ENCODE measurements at places on chromosomes 11 and 22.

DNA sequence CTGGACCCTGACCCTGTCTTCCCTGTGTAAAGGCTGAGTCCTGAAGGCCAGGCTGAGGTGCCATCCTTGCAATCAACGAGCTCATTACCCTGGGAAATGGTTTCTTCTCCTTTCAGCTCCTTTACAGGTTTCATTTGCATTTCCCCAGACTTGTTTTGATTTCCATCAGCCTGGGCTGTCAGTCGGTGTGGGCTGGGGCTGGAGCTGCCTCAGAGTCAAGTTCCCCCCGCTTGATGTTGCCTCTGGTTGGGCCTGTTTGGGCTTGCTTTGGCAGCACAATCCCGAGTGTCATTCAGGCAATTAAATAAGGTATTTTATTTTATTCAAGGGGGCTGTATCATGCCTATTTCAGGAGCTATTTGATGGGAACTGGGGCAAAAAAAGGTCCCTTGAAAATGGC, 424.9 kb downstream of the INSC start:
- DNase-seq, result no peak

DNA sequence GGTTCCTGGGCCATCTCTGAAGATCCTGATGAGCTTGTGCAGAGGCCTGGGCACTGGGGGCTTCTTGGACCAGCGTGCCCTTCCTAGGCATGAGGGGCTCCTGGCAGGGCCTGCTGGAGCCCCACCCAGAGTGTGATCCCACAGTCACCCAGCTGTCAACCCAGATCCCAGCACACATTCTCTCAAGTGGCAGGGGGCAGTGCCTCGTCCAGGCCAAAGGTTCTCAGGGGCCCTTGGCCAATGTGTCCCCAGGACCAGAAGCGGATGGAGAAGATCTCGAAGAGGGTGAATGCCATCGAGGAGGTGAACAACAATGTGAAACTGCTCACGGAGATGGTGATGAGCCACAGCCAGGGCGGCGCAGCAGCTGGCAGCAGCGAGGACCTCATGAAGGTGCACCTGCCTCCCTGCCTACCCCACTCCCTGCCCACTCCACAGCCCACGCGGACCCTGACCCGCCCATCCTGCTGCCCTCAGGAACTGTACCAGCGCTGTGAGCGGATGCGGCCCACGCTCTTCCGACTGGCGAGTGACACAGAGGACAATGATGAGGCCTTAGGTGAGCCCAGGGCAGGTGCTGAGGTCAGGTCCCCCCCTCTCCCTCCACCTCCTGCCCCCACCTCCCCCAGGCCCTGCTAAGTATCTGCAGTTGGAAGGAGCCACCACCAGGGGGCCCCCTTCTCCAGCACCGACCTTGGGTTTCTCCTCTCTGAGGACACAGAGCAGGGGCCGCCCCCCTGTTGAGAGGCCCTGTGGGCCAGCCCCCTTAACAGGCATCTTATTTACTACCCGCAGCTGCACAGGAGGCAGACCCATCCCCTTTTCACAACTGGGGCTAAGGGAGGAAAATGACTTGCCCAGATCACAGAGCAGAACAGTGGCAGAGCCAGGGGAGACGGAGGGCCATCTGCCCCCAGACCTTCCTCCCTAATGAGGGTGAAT, 14.7 kb downstream of the GGA1 start:
- no peak for DNase-seq

DNA sequence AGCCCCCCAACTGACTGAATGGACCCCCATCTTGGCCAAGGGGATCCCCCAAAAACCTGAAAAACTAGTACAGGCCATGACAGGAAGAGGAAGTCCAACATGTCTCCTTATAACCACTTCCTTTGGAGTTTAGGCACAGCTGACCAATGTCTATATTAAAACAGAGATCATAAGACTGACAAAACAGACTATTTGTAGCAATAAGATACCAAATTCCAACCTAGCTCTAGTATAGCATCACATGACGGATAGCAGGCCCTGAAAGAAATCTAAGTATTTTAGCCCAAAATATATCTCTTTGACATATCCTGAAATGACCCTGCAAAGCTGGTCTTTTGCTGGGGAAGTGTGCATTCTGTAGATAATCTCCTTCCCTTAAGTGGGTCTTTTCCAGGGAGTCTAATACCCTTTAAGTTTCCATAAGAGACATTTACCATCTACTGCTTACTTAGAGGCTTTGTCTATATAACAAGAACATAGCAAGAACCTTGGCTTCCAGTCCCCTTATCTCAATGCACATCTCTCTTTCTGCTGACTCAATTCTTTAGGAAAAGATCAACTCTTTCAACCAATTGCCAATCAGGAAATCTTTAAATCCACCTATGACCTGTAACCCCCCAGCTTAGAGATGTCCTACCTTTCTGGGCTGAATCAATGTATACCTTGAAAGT, 34.9 kb upstream of the ACER3 start:
- DNase-seq, result no peak

- peak; percentile 50 for DNase-seq
These were observed 102.5 kb downstream of the KIAA1671 start for GRCh38 chr22:25054943-25055511.

- DNase-seq, result no peak
These were observed 102.7 kb downstream of the PHF21B start for GRCh38 chr22:44906999-44907644.

- DNase-seq, result no peak
These were observed 129.8 kb downstream of the ZNF280B start for GRCh38 chr22:22378446-22379415.

GRCh38 chr22:50621948-50622722, 5.8 kb downstream of the ARSA start:
- DNase-seq, result no peak

GRCh38 chr11:69398529-69399492, 82.7 kb upstream of the LINC01488 start:
- DNase-seq, result no peak

DNA sequence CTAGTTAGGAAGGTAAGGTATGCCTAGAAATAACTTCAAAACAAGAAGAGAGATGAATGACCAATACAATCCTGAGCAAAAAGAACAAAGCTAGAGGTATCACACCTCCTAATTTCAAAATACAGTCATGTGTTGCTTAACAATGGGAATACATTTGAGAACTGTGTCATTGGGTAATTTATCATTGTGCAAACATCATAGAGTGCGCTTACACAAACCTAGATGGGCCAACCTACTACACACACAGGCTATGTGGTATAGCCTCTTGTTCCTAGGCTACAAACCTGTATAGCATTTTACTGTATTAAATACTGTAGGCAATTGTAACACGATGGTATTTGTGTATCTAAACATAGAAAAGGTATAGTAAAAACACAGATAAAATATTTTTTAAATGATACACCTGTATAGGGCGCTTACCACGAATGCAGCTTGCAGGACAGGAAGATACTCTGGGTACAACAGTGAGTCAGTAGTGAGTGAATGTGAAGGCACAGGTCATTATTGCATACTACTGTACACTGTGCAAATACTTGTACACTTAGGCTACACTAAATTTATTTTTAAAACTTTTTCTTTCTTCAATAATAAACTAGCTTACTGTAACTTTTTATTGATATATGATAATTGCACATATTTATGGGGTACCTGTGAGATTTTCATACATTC, 48.2 kb downstream of the STK33 start:
- DNase-seq, result no peak

GRCh38 chr11:44269369-44270351, 40.3 kb downstream of the ALX4 start:
- DNase-seq, result no peak

DNA sequence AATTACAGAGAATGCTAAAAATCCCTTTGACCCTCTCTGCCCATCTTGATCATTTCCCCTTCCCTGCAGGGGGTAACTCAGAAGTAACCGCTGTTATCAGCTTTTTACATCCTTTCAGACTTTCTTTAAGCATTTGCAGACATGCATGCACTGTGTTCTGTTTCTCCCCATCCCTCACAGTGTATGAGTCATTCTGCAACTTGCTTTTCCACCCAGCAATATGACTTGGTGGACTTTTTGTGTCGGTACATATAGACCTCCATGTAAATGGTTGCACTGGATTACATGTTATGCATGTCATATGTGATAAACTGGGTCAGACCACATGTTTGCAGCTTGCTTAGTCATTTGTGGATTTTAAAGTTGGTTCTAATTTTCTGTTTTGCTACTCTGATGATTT, 87.7 kb upstream of the NECTIN1 start:
- no peak for DNase-seq

Measured in globus pallidus (tissue), 1 donor.